Central memory CD4-positive, alpha-beta T cell (primary cell): ENCODE measurements at places on chromosomes 6 and 20.
A peak's percentile ranks its signal among the peaks of the same experiment; 100 is the strongest.

GRCh38 chr6:130252527-130253237, 29.9 kb upstream of the SAMD3 start:
- DNase-seq, result no peak

- DNase-seq, result no peak
These were observed 833.0 kb downstream of the EPHA7 start for GRCh38 chr6:92586236-92586977.

- no peak for DNase-seq
These were observed 109.1 kb upstream of the FAM184A start for GRCh38 chr6:119187596-119187995.

GRCh38 chr6:132174919-132175318, 223.7 kb upstream of the CCN2 start:
- no peak for DNase-seq

DNA sequence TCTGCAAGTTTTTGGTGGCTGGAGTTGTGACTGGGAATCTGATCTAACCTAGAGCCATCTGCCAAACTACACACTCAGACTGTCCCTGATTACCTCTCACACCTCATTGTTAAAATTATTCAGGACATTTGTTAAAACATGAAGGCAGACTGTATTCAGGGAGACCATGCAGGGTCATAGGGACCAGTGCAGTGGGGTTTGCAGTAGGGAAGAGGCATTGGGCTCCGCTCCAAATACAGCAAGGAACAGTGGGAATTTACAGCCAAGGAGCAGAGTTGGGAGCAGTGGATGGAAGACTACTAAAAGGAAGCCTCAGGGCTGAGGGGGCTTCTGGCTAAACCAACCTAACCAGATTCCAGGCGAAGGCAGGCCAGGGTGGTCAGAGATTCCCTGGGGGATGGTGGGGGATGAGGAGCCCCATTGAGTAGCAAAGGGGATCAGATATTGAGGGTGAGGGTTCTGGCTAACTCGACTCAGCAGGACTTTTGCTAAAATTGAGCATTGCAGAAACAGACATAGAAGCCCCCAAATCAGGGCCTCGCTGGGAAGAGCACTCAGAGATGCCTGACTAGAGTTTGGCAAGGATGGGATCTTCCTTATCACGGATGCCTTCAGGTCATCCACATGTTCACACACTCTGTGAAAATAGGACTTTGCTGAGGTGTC, 172.0 kb downstream of the ZDHHC14 start:
- DNase-seq, result no peak

DNA sequence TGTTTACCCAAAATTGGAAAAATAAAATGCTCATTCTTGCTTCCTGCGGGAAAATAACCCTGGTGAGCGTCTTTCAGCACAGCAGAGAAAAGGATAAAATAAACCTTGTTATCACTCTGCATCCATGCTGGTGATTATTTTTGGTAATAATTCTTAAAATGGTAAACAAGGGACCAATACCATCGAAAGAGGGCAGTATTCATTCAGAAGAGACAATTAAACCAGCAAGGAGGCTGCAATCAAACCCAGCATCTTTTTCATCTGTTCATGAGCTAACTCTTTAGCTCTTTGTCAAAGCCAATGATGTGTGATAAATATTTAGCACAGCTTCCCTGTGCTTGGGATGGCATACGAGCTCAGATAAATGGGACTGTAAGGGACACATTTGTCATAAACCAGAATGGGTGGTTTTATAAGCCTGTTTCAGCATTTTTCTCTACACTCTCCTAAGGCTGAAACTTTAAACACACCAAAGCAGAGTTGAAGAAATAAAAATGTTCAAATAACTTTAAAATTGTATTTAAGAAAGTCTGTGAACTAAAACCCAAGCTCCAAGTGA, 34.4 kb downstream of the CDH26 start:
- no peak for DNase-seq

GRCh38 chr6:5394280-5394679, 133.0 kb downstream of the FARS2 start:
- no peak for DNase-seq

- DNase-seq, result no peak
These were observed 187.1 kb upstream of the PHACTR1 start for GRCh38 chr6:12529364-12530019.

DNA sequence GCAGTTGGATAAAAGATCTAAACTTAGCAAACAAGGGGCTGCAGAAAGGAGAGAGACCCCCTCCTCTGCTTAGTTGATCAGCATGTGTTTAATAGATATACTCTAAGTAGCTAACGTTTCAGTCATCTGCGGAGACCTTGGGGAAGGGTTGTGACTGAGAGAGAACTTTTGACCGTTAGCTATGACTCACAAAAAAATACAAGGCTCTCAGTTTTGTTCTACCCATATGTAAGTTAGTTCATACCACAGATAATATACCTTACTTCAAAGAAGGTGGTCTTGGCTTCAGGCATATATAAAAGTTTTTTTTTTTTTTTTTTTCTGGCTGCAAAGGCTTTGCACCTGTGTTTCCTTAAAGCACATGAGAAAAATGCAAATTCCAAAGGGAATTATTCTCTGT, 258.9 kb downstream of the GJA1 start:
- no peak for DNase-seq

DNA sequence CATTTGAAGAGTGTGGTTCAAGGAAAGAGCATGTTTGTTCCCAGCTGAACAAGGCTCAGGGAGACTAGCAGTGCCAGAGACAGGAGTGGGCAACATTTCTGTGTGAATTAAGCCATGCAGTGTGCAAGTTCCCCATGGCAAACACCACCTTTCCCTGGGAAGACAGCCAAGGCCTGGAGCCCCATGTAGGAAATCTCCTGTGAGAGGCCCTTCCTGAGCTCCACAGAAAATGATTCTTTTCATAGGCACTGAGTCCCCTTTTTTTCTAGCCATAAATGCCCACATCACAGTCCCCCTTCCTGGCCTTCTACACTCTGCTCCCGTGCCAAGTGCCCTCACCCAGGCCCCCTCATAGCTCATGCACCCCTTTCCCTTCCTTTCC, 11.8 kb upstream of the TRAM2 start:
- no peak for DNase-seq

DNA sequence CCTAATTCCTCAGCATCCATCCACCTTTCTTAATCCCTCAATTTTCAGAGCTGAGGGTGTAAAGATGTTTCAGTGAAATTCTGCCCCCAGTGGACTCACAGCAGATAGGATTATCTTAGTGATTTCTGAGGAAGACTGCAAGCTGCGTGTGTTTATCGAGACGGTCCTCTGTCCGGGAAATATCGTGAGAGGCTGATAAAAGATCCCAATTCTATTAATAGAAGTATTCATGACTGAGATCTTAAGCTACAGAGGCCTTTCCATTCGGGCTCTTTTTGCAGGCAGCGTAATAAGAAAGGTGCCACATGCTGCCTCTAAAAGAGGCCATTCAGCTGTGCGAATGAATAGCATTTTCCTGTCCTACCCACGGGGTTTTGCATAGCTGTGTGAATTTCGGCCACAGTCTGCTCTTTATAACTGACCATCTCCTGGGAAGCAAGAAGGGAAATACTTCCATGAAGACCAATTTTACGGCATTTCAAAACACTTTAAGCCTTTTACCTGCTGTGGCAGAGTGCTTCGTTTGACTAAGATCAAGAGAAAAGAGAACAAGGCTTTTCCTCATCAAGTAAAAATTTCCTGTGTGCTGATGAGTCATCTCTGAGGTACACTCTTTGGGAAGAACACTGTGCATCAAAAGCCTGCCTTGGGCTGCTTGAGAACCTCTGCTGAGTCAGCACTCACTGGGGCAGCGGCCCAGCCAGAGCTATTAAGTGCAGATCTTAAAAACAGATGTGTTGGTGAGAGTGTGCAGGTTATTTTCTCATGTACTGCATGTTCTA, 208.8 kb downstream of the ARHGAP18 start:
- DNase-seq, result no peak

- DNase-seq, result no peak
These were observed 7.7 kb upstream of the ZKSCAN8 start for GRCh38 chr6:28134015-28134414.

GRCh38 chr6:89501222-89501621, 68.3 kb downstream of the ANKRD6 start:
- no peak for DNase-seq

DNA sequence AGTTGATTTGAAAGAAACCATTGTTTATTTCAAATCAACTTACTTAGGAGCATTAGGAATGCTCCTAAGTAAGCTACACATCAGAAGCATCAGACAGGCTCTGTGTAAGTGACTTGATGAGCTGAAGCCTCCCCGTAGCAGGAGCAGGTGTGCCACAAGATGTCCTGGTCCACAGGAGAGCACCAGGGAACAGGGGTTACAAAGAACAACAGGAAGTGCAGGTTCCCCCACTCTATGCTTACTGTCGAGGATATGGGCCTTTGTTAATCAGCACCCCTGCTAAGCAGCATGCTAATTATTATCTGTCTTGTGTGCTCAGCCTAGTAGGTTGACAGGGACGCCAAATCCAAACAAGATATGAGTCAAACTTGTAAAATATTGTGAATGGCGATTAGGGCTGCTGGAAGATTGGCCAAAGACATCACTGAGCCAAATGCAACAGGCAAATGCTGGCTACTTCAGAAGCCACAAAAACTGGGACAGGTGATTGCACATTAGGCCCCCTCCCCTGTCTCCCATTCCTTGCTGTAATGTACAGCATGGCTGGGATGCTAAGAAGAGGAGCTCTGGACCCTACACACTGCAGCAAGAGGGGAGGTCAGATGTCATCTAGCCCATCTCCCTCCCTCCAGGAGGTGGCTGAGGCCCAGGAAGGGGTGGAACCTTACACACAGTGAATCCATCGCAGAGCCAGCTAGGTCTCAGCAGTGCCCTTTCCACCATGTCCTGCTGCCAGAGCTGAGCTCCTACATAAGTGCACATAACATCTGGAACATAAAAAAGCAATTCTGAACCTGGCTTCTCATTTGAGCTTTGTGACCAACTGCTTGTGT, 939 bp downstream of the TGM3 start:
- DNase-seq, result no peak

DNA sequence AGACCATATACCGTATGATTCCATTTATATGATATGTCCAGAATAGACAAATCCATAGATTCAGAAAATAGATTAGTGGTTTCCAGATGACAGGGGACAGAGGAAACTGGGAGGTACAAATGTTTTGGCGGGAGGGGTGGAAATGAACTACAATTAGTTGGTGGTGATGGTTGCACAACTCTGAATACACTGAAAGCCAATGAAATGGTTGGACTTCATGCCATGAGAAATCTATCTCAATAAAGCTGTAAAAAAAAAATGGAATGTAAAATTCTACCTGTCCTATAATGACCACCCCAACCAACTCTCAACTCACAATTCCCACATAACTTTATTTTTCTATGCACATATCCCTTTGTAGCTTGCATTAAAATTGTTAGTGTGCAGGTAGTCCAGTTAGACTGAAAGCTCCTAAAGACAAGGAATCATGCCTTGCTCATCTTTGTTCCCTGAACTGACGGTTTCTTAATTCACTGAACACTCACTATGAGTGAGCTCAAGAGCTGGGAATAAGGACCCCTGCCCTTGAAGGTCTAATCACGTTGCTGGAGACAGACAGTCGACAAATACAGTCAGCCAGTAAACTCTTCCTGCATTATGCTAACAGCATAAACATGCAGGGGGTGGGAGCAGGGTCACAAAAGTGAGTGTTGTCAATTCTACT, 1.4 kb downstream of the DCDC2 start:
- no peak for DNase-seq

- DNase-seq, result peak; percentile 17
These were observed 1.1 kb downstream of the SLC22A23 start for GRCh38 chr6:3455569-3456394.

- no peak for DNase-seq
These were observed 281.6 kb upstream of the ZFP64 start for GRCh38 chr20:52473186-52473585.

DNA sequence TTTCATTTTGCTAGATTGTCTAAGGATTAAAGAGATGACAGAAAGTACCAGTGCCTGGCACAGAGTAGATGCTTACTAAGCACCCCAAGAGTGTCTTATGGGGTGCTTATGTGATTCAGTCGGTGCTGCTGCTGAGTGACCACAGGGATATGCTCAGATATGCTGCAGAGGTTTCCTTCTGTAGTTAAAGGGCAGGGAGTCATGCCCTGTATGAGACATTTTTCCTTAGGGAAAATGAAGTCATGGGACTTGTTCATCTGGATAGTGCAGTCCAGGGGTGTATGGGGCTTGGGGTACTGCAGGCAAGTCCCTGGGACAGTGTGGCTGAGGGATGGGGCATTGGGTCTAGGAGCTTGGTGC, 25.1 kb downstream of the TOX2 start:
- DNase-seq, result no peak

GRCh38 chr6:149474108-149474935, 10.5 kb downstream of the ZC3H12D start:
- DNase-seq, result no peak

GRCh38 chr6:10434235-10434634, 19.4 kb upstream of the TFAP2A start:
- DNase-seq, result no peak

- DNase-seq, result no peak
These were observed 343.0 kb downstream of the QKI start for GRCh38 chr6:163757520-163757919.

GRCh38 chr6:41732149-41732548, 3.3 kb downstream of the TFEB start:
- no peak for DNase-seq

DNA sequence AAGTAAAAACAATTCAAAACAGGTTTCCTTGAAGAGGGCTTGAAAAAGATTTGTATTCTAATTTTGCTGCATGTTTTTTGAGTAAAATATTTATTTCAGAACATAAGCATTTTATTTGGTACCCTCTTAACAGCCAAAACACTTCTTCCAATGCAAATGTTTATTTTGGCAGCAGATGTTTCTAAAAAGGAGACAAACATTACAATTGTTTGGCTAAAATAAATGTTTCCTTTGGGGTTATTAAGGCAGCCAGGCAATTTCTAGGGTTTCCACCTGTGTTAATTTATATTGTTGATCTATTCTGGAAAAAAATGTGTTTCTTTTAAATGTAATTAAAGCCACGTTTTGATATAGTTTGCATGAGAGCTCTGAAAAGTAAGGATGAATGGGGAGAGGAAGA, 56.6 kb downstream of the ARID1B start:
- no peak for DNase-seq

- DNase-seq, result no peak
These were observed 522 bp upstream of the EPB41L1 start for GRCh38 chr20:36153736-36154699.

DNA sequence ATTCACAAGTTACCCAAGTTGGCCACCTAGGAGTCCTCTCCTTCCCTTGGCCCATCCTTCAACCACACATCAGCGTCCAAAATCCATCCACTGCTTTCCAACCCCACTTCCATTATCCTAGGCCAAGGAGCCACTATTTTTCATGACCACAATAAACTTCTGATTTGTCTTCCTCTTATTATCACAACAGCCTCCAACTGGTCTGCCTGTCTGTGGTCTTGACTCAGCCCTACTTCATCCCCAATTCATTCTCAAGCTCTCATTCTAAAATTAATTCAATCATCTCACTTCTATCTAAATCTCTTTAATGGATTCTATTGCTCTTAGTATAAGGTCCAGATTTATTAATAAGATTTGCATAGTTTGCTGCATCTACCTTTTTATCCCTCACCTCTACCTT, 189.0 kb upstream of the PRDM1 start:
- DNase-seq, result no peak

GRCh38 chr20:51525241-51526105, 17.0 kb downstream of the NFATC2 start:
- DNase-seq, result peak; percentile 37

- no peak for DNase-seq
These were observed 34.5 kb downstream of the MDGA1 start for GRCh38 chr6:37663019-37663810.
